GM12864 (cell line): ENCODE measurements at places on chromosomes 2 and 18.

- DNase-seq, result no peak
Observed at GRCh38 chr2:95319481-95320343, 22.6 kb downstream of the KCNIP3 start.

DNA sequence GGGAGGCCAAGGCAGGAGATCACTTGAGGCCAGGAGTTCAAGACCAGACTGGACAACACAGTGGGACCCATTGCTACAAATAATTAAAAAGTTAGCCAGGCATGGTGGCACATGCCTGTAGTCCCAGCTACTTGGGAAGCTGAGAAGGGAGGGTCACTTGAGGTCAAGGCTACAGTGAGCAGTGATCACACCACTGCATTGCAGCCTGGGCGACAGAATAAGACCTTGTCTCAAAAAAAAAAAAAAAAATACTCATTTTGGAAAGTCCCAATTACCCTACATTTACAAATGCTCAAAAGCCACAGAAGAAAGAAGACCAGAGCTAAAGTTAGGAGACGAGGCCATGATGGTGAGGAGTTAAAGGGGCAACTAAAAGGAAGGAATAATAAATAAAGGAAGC is 61.9 kb downstream of the COLEC12 start:
- no peak for DNase-seq

GRCh38 chr2:10873790-10874437 is 37.8 kb upstream of the KCNF1 start:
- no peak for DNase-seq

- DNase-seq, result no peak
Observed at GRCh38 chr2:143458258-143459190, 329.3 kb downstream of the ARHGAP15 start.

- DNase-seq, result peak; percentile 5
Observed at GRCh38 chr2:164061129-164061746, 325.4 kb upstream of the FIGN start.

DNA sequence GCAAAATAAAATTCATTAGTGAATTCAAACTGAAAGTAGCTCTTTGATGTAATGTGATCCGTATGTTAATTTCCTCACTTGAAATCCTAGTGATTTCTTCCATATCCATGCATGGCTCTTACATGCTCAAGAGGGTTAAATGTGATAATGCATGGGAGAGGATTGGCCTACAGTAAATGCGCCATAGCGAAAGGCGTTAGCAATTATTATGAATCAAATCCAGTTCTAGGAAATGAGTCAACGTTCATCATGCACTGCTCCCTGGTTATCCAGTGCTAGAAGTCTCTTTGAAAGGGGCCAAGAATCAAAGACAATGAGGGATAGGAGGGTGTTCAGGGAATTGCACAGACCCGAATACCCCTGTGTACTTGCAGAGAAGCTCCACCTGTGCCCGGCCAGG is 101.4 kb upstream of the RASGRP3 start:
- DNase-seq, result no peak

GRCh38 chr2:136495636-136496035 is 269.7 kb upstream of the THSD7B start:
- no peak for DNase-seq

DNA sequence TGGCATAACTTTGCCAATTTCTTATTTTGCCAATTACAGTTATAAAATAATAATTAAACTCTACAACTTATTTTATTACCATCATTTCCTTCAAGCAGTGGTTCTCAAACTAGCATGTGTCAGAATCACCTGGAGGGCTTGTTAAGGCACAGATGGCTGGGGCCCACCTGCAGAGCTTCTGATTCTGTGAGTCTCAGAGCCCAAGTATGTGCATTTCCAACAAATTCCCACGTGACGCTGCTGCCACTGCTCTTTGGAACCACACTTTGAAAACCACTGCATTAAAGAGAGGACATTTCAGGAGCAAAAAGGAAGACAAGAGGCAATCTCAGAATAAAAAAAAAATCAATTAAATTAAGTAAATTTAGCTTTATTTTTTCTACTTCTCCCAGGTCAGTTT is 94.0 kb upstream of the HNRNPA3 start:
- no peak for DNase-seq

- no peak for DNase-seq
Observed at GRCh38 chr18:33577685-33578517, at the start of gene ASXL3. Gene ASXL3, plus strand, starts transcription at chr18:33578219. Its CDS starts 413 bp downstream, at chr18:33578632.

GRCh38 chr2:126771501-126772195 is 115.7 kb downstream of the GYPC start:
- DNase-seq, result no peak

GRCh38 chr2:233338812-233339368 is 15.4 kb upstream of the DGKD start:
- no peak for DNase-seq

GRCh38 chr2:174036825-174037224 is 71.7 kb upstream of the SP3 start:
- no peak for DNase-seq

GRCh38 chr2:233839447-233839820 is 14.9 kb downstream of the HJURP start:
- no peak for DNase-seq

DNA sequence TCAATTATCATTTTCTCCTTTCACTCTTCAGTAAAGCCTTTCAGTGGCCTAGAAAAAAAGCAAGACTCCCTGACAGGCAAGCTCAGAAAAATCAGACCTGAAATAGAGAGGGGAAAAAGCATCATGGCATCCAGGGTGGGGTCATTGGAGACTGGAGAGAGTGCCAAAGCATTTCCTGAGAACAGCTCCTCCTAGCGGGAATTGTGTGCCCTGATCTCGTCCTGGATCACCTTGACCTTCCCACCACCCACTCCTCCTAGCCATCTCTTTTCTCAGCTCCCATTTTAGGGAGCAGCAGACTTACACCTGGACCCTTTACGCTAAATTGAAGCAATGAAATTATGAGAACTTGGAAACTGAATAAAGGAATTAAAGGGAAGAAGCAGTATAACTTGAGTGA is 176.6 kb downstream of the VWC2L start:
- no peak for DNase-seq
